Fibroblast of mammary gland (primary cell): ENCODE measurements at places on chromosomes 3 and 15.

GRCh38 chr3:64961301-64961700 lies 273.5 kb upstream of the ADAMTS9 start:
- DNase-seq: no peak

GRCh38 chr3:61922118-61922517 lies 360.7 kb downstream of the PTPRG start:
- no peak for DNase-seq

DNA sequence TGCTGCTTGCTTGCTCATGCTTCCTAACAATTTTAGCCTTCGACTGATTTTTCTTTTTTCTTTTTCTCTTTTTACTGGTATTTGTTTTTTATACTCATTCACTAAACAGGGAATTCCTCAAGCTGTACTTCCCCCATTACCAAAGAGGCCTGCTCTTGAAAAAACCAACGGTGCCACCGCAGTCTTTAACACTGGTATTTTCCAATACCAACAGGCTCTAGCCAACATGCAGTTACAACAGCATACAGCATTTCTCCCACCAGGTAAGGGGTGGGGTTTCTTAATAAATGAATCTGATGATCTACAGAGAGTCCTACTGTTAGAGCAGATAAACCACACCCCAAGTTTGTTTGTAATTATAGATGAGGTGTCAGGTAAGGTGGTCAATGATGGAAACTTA lies 178.8 kb downstream of the MBNL1 start:
- no peak for DNase-seq

- no peak for DNase-seq
Measured at GRCh38 chr15:74725225-74725774, at the start of gene CYP1A1. CYP1A1 (minus strand) TSS chr15:74725528; CDS start chr15:74723097, 2,431 bp downstream.

DNA sequence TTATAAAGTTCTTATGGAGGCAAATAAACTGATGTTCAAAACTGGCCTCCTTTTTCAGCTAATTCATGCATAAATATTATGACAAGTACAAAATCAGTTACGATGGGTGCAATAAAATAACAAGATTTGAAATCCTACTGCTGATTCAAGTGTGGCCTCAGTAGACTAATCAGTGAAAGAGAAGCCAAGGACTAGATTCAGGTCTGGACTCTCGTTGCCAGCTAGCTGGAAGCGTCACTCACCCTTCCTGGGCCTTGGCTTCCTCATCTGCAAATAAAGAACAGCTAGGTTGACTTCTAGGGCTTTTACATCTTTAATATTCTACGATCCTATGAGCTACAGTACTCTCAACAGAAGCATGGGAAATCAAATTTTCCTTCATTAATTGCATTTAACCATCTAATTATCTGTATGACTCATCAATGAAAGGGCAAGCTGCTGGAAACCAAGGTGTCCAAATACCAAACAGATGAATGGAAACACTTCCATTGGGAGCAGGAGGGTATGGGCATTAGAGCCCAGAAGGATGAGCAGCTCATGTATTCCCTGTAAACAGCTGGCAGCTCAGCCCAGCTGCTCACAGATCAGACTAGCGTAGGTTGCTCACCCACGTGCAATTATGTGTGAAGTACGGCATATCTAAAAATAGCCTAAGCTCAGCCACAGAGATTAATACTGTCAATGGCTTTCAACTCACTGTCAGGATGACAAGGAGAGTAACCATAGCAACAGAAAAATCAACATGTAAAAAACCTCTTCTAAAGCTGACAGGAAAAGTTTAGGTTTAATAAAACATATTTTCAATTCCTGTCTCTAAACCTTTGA lies 294.8 kb downstream of the PLCL2 start:
- peak; percentile 64 for DNase-seq

- peak; percentile 15 for DNase-seq
Measured at GRCh38 chr3:46849686-46850467, 13.4 kb downstream of the MYL3 start.

DNA sequence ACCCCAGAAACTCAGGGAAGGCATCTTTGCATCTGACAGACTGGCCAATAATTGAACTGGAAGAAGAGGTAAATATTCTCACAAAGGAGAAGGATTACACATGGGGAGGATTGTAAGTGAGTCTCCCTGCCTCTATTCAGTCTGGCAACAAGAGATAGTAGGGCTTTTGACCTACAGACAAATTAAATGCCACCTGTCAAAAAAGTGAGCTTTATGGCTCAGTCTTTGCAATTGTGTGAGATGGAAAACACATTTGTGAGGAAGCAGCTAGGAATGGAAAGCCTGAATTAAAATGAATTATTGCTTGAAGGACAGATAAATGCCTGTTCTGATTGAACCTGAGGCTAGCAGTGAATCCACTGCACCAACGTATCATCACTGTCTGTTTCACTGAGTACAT lies 173.3 kb upstream of the GOLIM4 start:
- DNase-seq: no peak

- no peak for DNase-seq
Measured at GRCh38 chr3:69844706-69845105, 105.4 kb downstream of the MITF start.

DNA sequence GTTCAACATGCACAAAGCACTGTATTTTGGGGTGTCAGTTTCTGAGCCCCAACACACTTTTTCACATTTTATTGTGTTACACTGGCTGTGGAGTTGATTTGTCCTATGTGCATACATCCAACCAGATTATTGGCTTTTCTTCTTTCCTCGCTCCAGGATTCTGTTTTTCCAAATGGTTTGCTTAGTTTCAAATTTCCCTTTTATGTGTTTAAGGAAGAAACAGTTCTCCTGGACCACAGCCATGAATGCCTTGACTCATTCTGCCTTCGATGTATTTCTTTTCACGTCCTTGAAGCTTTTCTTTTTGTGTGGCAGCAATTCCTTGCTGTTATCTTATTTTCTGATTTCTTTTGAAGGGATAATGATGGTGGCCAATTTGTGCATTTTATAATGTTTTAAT lies 53.8 kb downstream of the CACNA2D3 start:
- DNase-seq: no peak

GRCh38 chr3:134697830-134698689 lies 47.2 kb upstream of the KY start:
- no peak for DNase-seq

DNA sequence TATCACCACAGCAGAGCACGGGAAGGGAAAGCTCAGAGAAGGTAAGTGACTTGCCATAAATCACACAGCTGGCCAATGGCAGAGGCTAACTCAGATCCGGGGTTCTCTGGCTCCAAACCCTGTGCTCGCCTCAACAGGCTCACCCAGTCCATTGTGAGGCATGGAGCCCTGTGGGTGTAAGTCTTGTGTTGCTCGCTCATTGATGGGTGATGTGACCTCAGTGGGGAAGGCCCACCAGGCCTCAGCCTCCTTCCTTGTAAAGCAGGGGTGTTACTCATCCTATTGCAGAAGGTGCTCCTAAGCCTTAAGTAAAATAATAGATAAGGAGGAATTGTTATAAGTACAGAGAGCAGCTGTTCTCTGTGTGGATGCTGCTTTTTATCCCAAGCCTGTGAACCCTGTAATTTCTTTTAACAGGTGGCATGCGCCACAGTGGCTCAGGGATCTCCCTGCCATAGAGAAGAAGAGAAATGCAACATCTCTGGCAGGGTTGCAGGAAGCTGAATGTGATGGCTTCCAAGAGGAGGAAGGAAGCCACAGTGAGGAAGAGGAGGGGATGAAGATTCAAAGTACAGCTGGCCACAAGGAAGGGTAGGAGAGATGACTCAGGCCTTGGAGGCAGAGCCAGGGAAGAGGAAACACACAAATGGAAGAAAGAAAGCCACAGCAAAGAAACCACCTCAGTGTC lies 30.9 kb upstream of the SPSB4 start:
- DNase-seq: peak; percentile 10

- no peak for DNase-seq
Measured at GRCh38 chr3:193483988-193484539, 70.6 kb downstream of the ATP13A4 start.

GRCh38 chr15:44315126-44315525 lies 26.6 kb downstream of the GOLM2 start:
- no peak for DNase-seq

DNA sequence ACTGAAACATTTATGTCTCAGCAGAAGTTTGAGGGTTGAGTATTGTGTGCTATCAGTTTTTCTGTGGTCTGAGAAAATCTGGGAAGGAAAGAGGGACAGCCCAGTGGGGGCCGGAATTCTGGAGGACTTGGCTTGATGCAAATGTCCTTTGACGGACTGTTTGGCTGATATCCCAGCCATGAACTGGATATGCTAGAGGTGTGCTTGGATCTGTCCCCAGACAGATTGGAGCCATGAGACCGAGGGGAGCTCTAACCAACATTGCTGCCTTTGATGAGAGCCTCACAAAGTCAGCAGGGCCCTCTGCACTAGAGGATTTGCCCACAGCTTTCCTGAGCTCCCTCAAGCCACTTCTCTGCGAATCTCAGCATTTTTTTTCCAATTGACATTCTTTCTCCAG lies 405.6 kb downstream of the NTRK3 start:
- DNase-seq: no peak

- DNase-seq: no peak
Measured at GRCh38 chr3:45904931-45905330, 18.6 kb downstream of the CCR9 start.

DNA sequence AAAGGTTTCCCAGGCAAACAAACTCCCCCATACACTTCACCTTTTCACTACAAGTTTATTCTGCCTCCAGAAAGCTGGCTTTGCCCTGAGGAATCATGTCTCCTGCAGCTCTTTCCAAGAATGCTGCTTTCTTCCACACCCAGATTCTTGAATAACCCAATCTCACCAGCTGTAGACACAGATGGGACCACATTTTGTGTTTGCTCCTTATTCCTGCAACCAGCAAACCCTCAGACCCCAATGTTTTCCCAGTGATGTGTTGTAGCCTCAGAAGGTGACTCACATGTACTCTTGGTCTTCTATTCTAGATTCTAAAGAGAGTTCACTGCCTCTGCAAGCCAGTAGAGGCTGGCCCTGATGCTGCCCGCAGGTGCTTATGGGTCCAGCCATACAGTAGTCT lies 23.6 kb upstream of the TRIM59 start:
- DNase-seq: peak; percentile 95

DNA sequence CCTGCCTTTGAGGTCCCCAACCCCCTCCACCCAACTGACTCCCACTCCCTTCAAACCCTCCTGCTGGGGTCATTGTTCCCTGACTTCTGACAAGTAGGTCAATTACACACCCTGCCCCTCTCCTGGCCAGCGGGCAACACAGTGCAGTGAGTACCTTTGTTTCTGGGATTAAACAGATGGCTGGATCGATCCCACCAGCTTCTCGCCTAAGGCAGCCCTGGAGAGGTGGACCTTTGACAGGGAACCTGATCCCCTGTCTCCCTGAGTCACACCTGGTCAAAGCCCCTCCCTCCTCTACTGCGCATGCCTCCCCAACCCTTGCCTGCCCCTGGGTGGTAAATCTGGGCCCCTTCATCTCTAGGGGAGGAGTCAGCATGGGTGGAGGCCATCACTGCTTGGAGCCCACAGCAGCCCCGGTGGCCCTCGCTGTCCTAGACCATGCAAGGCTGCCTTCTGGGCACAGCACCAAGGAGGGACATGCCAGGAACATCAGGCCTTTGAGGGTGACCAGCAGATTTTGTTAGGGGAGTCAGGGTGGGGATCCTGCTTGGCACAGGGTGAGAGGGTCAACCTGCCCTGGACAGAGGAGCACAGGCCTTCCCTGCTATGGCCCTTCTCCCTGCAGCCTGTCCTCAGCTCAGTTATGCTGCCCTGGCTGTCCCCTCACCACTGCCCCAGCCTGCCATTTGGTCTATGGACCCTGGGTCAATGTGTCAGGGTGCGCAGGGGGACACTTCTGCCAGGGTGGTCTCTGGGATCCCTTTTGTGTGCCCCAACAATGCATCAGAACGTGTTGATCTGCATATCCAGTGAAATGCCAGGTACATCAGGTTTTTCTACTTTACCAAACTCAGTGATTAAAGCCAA lies 9.8 kb upstream of the PRR23E start:
- no peak for DNase-seq

DNA sequence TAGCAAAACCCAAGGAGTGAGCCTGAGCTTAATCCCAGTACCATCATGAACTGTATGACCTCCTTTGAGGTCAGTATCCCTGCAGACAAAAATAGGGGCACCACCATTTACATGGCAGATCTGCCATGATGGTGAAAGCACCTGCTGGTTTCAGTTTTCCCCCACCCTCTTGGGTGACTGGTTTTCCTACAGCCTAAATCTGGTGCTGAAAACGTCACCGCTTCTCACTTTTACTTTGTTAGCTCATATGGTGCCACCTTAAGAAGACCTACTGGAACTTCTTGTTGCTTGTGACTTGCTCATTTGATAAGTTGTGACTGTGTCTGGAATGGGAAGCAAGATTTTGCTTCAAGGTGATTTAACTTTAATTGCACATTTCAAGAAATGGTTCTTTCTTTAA lies 5.1 kb downstream of the PPP1R2 start:
- DNase-seq: no peak

DNA sequence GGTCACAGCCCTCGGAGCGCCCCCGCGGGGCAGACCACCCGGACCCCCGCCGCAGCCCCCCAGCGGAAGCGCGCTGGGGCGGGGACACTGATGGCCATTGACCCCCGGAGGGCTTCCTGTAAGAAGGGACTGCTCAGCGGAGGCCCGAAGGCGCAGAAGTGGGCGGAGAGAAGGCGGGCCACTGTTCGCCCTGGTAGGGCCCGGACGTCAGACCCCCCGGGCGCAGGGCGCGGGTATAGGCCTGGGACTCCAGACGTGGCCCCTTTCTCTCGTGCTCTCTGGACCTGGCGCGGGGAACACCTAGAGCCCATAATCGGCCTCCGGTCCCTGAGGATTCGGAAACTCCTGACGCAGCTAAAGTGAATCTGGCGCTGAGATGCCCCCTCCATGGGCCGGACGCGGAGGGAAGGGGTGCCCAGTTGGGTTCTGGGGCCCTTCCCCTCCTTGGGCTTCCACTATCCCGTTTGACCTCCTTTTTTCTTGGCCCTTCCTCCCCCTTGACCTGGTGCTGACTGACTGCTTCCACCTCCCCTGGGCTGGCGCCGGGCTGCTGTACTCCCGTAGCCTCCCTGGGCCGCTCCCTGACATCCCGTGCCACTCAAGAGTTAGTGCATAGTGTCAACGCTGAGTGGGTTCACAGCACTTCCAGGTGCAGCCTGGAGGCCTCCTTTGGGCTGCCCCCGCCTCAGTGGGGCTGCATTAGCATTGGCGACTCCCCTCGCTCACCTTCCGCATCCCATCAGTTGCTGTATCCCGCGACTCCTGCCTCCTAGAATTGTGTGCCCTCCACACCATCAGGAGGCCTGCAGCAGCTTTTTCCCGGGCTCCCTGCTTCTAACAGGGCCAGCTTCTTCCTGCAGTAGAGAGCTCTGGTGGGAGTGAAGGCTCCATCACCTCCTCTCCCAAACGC lies 694 bp downstream of the ABTB1 start:
- peak; percentile 65 for DNase-seq

- DNase-seq: no peak
Measured at GRCh38 chr15:26660241-26660640, 112.6 kb downstream of the GABRB3 start.

- peak; percentile 93 for DNase-seq
Measured at GRCh38 chr15:68524753-68525584, 53.8 kb upstream of the CORO2B start.
